ENCODE measurements at places on chromosomes 3 and 15.

- DNase-seq, result no peak
These were observed 138.3 kb downstream of the ANXA2 start for GRCh38 chr15:60259469-60259868.

GRCh38 chr15:80343554-80343992 is 60.6 kb upstream of the ARNT2 start:
- DNase-seq, result no peak

- no peak for DNase-seq
These were observed 116.7 kb upstream of the LPP start for GRCh38 chr3:188037195-188037718.

DNA sequence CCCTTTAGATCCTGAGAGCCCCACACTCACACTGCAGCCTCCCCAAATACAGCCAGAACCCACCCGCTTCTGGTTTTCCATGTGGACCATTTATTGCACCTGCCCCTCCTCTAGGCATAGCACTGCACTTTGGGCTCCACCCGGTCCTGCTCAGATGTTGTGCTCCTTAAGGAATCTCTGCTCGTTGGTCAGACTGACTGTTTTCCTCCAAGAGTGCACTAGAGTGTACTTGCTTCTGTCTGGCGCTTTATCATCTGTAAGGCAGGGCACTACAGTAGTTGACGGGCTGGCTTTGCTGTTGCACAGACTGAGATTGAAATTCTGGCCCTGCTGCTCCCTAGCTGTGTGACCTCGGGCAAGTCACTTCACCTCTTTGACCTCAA is 124.1 kb downstream of the CACNA1D start:
- DNase-seq, result no peak

Data from T-helper 1 cell (primary cell).